ENCODE measurements at places on chromosomes 4 and X.

DNA sequence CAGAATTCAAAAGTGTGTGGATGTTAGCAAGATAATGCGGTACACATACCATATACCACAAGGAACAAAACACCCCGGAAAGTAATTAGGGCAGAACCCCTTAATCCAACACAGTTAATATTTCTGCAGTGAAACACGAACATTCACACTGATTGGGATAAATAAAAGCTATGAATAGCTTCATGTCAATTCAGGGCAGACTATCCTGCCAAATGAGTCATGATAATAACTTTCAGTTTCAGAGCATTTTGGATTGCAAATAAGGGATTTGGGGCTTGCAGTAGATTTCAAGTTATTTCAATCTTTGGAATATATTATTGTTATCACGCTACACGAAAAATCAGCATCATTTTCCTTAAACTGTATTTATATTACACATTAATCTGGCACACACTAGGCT lies 24.3 kb downstream of the IRF2 start:
- no peak for DNase-seq

DNA sequence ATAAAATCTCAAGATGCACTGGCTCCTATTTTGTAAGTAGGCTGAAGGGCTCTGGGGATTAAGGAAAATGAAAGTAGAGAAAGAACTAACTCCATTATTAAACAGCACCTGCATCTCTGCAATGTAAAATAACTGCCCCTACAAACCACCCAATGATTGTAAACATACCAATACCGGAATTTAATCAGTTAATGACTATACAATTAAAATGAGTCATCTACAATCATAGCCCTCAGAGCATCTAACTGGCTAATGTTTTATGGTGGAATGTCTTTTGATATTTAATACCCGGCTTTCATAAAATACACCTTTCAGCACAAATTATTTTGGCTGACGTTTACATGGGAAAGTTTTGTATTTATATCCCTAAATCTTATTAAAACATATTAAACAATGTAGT lies 142.3 kb downstream of the PAPSS1 start:
- no peak for DNase-seq

DNA sequence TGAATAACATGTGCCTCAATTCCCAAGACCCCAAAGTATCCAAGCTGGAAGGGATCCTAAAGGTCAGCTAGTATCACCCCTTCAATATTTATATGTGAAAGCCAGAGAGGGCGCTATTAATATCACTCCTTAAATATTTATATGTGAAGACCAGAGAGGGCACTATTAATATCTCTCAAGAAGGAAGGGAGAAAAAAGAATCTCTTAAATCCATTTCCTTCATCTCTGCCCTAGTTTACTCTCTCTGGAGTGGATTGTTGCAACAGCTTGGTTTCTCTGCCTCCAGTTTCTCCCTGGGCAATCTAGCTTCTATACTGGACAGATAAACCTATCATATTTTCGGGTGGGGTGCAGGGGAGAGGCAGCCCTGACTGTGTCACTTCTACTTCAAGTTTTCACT lies 31.6 kb upstream of the MSN start:
- DNase-seq = no peak

- no peak for DNase-seq
These were observed 21.9 kb downstream of the MAOA start for GRCh38 chrX:43677993-43678392.

- no peak for DNase-seq
These were observed 70.8 kb upstream of the EPGN start for GRCh38 chr4:74237425-74237966.

DNA sequence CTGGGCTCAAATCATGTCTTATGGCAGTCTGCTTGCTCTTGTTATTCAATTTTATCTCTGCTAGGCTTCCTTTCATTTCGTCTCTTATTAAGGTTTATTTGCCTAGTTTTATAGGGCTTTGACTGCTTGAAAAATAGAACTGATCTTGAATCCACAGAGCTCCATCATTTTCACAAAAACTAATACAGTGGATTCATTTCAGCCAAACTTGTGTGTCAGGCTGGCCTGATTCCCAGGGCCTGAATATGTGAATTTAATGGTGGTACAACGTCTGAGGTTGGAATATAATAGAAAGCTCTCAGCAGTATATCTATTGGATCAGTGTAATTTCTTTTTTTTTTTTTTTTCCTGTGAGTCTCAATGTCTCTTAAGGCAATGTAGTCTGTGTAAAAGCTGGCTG lies 123.3 kb downstream of the POU4F2 start:
- no peak for DNase-seq

DNA sequence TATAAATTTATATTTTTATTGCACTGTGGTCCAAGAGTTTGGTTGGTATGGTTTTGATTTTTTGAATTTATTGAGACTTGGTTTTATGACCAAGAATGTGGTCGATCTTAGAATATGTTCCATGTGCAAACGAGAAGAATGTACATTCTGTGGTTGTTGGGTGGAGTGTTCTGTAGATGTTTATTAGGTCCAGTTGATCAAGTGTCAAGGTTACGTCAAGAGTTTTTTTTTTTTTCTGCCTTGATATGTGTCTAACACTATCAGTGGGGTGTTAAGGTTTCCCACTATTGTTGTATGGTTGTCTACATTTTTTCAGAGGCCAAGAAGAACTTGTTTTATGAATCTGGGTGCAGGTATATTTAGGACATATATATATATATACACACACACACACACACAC lies 10.8 kb downstream of the ETDB start:
- no peak for DNase-seq

DNA sequence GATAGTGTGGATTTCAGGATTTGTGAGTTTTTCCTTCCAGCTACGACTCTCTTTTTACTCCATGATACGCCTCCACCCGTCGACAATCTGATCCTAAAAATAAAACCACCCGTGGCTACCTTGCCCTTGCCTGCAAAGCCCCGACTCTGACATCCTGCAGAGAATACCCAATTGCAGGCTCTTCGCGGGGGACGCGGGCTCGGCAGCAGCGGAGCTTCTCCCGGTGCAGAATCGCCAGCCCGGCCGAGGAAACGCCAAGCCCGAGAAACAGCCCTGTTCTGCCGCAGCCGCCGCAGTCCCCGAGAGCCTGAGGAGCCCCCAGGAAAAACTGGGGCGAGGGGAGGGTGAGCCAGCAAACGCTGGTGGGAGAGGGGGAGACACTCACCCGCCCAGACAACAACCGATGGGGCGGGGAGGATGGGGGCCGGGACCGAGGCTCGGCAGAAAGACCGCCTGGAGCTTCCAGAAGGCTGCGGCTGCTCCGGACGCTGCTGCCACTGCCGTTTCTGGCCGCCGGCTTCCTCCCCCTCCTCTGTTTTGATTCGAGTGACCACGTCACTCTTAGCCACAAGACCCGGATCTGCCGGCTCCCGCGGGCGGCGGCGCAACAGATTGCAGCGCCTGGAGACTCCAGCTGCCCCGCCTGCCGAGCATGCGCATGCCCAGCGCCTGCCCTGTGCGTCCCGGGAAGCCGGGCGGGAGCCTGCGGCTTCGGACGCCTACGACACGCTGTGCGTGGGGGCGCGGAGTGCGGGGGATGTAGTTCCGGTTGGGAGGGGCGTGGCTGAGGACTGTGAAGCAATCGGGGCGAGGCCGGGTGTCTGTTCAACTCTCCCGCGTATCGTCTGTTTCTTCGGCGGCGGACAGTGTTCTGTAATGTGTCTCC lies at the start of gene SMIM14:
Gene SMIM14 (minus strand): TSS at position 512 of the 886 bp plus-strand sequence. CDS start 33,720 bp downstream, outside the sequence.
- DNase-seq = peak; percentile 91

- DNase-seq = no peak
These were observed 648 bp downstream of the GPC4 start for GRCh38 chrX:133414406-133415275.

- no peak for DNase-seq
These were observed 611.8 kb downstream of the SPOCK3 start for GRCh38 chr4:166622425-166622977.

DNA sequence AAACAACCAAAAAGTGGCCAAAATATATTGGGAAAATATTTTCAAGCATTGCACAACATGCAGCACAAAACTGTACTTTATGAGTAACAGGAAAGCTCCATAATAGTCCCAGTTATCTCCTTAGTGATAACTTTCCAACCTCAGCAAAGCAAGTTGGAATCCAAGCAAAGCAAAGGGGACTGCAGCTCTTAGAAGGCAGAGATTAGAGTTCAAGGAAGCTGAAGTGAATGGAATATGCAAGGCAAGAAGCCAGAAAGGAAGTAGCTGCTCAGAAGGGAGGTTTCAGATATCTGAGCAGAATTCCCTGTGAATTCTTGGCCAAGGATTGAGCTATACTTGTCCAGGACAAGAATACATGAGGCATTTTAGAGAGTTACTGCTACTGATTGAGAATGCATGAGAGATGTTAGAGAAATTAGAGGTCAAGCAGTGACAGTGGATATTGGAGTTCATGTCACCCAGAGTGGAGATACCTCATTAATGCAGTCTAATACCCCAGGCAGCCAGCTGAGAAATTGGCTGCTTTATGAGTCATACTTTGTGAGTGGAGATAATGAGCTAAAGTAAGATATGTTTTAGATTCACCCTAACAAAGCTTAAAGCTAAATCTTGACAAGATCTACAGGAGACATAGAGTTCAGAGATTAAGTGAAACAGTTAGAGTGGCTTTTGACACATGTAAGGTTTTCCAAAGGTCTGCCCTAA lies 102.8 kb downstream of the INPP4B start:
- no peak for DNase-seq

DNA sequence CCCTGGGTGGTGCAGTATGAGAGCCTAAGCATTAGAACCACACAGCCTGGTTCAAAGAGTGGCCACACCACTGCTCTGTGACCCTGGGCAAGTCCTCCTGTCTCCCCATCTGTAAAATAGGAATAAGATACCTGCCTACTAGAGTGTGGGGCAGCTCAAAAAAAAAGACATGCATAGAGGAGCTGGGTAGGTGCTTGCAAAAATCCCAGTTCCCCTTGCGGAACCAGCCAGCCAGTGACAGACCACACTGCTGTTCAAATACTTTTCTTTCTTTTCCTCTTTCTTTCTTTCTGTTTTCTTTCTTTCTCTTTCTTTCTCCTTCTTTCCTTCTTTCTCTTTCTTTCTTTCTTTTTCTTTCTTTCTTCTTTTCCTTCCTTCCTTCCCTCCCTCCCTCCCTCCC lies 63.0 kb upstream of the TRIM2 start:
- no peak for DNase-seq

- no peak for DNase-seq
These were observed 249.1 kb upstream of the DIAPH2 start for GRCh38 chrX:96435378-96436035.

GRCh38 chr4:153763404-153763803 lies 3.6 kb upstream of the RNF175 start:
- no peak for DNase-seq

DNA sequence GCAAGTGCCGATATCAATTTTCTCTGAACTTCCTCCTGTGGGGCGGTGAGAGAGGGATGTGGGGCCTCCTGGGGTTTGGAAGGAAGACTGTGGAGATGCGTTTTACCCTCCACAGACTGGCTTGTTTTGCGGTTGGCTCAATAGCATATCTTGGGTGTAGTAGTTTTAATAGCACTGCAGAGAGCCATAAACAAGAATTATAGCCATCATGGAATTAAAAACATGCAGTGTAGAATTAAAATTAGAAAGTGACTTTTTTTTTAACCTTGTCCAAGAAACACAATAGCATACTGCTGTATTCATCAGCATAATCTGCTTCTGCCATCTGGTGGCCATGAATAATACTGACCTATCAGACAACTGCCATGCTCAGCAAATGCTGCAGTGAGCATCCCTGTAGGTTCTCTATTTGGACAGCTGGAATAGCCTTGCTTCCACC lies 47.3 kb upstream of the SCML1 start:
- peak; percentile 29 for DNase-seq

DNA sequence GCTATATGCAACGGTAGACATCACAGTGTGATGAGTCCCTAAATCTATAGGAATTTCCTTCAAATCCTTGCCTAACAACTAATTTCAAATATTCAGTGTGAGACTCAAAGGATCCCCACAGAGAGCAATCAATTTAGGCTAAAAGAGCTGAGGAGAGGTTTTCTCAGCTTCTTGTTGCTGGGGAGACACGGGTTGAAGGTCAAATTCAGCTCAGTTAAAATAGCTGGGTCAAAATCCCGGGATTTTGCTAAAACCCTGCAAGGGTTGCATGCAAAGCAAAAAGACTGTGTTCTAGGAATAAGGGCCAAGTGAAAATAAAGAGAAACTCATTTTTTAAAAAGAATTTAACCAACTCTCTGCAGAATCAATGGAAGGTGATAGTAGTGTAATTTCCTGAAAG lies 1073.4 kb downstream of the NLGN4X start:
- DNase-seq = no peak

GRCh38 chr4:76177709-76178108 lies 29.5 kb upstream of the NUP54 start:
- no peak for DNase-seq

DNA sequence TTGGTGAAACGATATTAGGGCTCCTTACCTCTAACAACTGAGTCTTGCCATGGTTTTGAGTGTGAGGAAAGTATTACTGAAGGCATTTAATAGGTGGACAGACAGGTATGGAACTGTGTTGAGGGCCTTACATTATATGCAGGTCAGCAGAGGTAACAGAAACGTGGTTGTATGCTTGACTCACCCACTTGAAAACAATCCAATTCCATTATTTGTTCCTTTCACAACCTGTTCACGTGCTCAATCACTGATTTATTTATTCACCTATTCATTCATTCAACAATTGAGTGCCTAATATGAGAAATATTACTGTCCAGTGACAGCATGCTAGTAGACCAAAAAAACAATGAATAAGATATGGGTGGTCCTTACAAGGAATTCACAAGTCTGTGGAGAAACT lies 33.3 kb upstream of the PPARGC1A start:
- no peak for DNase-seq

DNA sequence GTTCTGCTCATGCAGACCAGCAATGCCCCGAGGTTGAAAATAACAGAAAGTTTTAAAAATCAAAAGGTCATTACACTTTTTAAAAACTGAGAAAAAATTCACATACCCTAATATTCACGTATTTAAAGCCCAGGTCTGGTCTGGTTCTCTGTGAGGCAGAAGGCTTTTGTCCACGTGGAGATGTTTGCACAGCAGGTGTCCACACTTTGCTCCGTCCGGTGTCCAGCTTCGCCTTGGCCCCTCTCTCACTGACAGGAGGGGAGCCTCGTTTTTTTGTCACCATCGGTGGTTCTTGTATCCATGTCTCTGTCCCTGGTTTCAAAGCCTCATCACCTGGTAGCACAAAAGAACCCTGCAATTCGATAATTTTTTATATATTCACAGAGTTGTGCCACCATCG lies 434.6 kb upstream of the FRG1 start:
- no peak for DNase-seq

- no peak for DNase-seq
These were observed 5.2 kb upstream of the CXCL2 start for GRCh38 chr4:74104145-74104544.

GRCh38 chr4:68346461-68346860 lies 3.4 kb downstream of the YTHDC1 start:
- no peak for DNase-seq
